Astrocyte (in vitro differentiated cells and primary cell): ENCODE measurements at places on chromosomes 7 and 10. TPM values are rescaled to one million over a fixed set of nuclear protein-coding genes. Genes with fewer than 3 reads are reported as not detected.

GLI3 gene
- total RNA-seq, result 22.1 and 27.7 TPM in 2 replicates

BTBD16 gene
- 0.26 TPM in 1 of 2 replicates, not detected in the other for total RNA-seq

PNLIPRP2 gene
- not detected in 2 replicates for total RNA-seq

SLC26A3 gene
- not detected in 2 replicates for total RNA-seq

ASAH2 gene
- 1.4 and 2.4 TPM in 2 replicates for total RNA-seq

DEPP1 gene
- 6.6 and 8.0 TPM in 2 replicates for total RNA-seq

CARD11 gene
- 6.6 and 9.5 TPM in 2 replicates for total RNA-seq

PRLHR gene
- not detected in 2 replicates for total RNA-seq

HMX2 gene
- not detected in 2 replicates for total RNA-seq

TMEM229A gene
- total RNA-seq, result 0.09 TPM in 1 of 2 replicates, not detected in the other

SLC39A12 gene
- not detected in 2 replicates for total RNA-seq

ZNF488 gene
- total RNA-seq, result 0.94 and 1.4 TPM in 2 replicates

DNA sequence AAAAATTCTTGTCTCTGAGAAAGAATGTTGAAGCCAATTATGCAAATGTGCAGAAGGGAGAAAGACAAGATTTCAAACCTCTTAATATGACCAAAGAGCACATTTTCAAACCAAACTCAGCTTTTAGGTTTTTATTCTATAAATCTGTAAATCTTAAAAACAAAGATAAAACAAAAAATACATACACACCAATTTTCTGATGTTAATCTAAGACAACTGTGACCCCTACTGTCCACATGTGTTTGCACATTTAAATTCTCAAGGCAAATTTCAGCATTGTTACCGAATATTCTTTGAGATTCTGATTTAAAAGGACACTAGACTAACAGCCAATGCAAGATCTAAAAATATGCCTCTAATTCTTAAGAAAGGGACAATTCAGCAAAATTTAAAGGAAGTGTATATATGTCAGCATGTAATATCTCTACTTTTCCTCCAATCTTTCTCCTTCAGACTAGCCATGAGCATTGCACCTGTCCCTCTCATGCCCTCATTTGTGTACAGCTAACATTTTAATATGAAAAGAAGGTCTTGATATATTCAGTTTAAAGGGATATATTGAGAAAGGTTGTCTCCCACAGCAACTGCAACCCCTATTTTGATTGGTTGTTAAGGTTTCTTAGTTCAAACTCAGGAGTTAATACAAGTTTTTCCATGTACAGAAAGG, 417.9 kb downstream of the IPMK start:
- no peak for DNase-seq

- peak; percentile 22 for DNase-seq
These were observed 304.0 kb upstream of the NPSR1 start for GRCh38 chr7:34354011-34354410.

GRCh38 chr7:124796771-124797170, 31.2 kb upstream of the GPR37 start:
- no peak for DNase-seq

- DNase-seq, result no peak
These were observed 38.6 kb upstream of the RSBN1L start for GRCh38 chr7:77657427-77658224.

DNA sequence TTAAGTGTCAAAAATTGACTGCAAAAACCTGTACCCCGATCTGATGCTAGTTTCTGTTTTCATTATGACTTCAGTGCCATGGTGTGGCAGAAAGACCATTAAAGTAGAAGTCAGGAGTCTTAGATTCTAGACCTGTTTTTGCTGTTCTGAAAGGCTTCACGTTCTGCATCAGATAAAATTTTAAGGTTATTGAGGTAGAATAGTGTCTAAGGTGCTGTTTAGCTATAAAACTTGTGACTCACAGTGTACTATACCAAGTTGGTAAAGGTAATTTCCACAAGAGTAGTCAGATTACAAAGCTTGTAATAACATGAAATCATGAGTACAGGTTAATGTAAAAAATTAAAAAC, 38.6 kb downstream of the ZNRF2 start:
- DNase-seq, result no peak

- no peak for DNase-seq
These were observed 98.9 kb upstream of the ARHGAP21 start for GRCh38 chr10:24822590-24822989.

- no peak for DNase-seq
These were observed 38.1 kb downstream of the COL1A2 start for GRCh38 chr7:94432817-94433216.

GRCh38 chr7:88599528-88599927, 160.0 kb upstream of the ZNF804B start:
- DNase-seq, result no peak

GRCh38 chr7:102055181-102055976, 231.3 kb upstream of the SH2B2 start:
- DNase-seq, result no peak

GRCh38 chr10:50593523-50594376, 30.0 kb downstream of the SGMS1 start:
- DNase-seq, result peak; percentile 77

- no peak for DNase-seq
These were observed 153.0 kb upstream of the PRPS1L1 start for GRCh38 chr7:18180685-18181084.

DNA sequence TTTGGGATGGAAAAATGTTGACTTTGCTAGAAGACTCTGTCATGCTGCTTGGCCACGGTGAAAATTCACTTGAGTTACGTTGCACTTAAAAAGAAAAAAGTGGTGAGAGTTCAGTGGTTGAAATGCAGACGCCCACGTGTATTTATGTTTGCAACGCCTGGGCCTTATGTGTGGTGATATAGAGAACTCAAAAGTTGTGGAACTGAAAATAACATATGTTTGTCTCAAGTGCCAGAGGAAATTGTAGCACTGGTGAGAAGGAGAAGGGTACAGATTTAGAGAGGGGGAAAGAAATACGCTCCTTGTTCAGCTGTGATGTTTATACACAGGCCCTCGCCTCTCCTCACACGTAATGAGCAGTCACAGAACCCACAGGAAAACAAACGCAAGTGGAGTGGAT, 73.6 kb downstream of the EMX2 start:
- no peak for DNase-seq

DNA sequence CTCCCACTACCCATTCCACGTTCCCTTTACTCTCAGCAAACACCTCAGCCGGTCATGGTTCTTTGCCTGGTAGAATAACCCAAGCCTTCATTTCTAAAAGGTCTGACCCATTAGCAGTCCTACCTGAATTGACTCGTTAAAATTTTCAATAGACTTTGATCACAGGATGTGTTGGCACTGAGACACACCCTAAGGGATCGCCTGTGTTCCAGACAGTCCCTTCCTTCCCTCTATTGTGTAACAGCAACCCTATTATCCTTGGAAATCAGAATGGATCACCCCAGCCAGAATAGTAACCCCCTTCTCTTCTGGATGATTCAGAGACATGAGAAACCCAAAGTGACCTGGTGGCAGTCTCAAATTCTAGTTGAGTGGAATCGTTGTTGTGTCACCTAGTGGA, 20.4 kb upstream of the FAM171A1 start:
- no peak for DNase-seq

DNA sequence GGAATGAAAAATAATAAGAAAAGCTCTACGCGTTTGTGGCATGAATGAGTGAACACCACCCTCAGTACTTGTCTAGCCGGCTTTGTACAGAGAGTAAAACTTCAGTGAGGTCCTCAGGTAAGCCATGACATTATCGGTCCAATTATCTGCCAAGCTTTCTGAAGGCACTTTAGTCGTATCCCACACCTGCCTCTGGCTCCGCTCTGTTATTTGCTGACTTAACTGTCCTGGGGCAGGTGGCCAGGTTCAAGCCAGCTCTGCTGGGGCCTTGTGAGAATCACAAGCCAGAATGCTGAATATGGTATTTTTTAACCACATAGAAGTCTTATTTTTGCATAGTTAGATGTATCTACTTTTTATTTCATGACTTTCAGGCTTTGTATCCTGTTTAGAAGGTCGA, 66.0 kb upstream of the FHIP2A start:
- DNase-seq, result no peak

DNA sequence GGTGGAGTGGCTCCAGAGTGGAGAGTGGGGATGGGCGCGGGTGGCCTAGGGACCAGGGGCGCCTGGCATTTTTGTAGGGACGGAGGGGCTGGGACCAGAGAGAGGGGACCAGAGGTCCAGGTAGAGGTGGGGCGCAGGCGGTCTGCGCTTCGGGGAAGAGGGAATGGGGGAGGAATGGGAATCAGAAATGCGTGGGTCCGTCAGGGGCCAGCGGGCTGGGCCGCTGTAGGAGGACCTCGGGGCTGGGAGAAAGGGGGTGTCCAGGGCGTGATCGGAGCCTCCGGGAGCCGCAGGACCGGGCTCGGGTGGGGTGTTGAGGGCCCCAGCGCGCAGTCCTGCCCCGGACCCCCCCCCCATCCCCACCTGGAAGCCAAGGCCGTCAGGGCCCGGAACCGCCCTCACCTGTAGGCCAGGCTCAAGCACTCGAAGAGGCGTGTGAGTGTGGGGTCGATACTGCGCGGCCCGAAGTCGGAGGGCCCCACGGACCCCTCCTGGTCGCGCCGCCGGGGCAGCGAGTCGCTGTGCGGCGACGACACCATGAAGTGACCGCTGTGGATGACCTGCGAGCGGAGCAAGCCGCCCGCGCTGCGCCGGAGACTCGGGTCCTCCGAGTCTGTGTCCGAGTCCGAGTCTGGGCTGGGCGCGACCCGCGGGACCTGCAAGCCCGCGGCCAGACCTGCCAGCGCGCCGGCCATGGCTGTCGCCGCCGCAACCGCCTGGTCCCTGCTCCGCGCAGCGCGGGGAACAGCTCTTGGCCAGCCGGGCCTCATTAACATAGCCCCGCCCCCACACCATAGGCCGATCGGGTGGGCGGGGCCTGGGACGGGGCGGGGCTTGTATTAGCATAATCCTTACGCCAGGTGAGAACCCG, at the start of gene MLXIPL:
MLXIPL (minus strand) TSS at position 725 of the 871 bp plus-strand sequence; CDS start at position 695, 30 bp downstream.
- no peak for DNase-seq

DNA sequence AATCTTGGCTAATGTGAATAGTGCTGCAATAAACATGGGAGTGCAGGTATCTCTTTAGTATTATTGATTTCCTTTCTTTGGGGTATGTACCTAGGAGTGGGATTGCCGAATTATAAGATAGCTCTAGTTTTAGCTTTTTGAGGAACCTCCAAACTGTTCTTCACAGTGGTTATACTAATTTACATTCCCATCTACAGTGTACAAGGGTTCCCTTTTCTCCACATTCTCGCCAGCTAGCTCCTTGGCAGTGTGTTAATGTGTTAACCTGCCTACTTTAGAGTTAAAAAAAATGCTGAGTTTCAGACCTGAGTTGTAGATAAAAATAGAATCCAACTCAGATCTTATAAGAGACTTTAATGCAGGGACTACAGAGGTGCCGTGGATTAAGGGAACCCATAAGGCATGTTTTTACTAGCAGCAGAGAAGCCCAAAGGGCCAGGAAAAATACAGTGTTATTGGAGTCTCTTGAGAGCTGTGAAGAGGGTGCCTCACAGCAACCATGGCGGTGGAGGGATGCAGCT, 35.4 kb downstream of the CDK13 start:
- no peak for DNase-seq

DNA sequence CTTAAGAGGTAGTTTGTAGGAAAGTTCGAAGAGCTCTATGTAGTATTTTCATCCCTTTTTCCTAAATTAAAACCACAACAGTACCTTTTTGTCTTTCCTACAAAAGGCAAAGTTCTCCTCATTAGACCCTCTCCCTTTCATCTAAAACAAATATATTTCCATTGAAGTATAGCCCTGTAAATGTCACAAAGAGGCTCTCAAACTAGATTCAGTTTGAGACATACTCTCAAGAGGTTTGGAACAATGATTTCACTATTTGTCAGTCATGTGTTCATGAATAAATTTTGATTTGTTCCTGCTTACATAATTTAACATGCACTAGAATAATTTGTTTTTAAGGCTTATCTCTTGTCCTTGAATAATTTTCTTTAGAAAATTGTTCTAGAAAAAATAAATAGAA, 12.2 kb downstream of the TAS2R16 start:
- DNase-seq, result no peak

DNA sequence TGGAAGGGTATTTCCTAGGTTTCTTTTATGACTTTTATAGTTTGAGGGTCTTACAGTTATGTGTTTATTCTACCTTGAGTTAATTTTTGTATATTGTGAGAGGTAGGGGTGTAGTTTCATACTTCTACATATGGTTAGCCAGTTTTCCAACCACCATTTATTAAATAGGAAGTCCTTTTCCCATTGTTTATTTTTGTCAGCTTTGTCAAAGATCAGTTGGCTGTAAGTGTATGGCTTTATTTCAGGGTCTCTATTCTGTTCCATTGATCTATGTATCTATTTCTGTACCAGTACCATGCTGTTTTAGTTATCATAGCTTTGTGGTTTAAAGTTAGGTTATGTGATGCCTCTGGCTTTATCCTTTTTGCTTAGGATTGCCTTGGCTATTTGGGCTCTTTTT, 71.9 kb upstream of the CC2D2B start:
- DNase-seq, result no peak

DNA sequence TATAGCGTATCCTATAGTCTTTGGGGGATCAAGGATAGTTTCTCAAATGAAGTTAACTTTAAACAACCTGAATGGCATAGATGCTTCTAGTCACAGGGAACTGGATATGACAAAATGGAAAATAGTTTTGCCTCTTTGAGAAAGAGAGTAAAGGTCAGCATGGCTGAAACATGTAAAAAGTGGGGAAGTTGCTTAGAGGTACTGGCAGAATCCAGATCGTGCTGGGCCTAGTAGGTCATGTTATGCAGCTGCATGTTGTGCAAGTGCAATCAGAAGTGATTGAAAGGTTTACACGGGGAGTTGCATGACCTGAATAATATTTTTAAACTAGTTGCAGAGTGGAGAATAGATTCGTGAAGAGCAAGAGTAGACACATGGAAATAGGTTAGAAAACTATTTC, 201.1 kb upstream of the HDAC9 start:
- DNase-seq, result no peak

- DNase-seq, result no peak
These were observed 336.0 kb downstream of the AUTS2 start for GRCh38 chr7:69934144-69934903.
